ENCODE measurements at places on chromosomes 7 and 10. TPM values are rescaled to one million over a fixed set of nuclear protein-coding genes. Genes with fewer than 3 reads are reported as not detected.

Gene SUN3
- total RNA-seq, result not detected

Gene TCERG1L
- not detected for total RNA-seq

GRCh38 chr7:77917500-77918262, 119.1 kb downstream of the PHTF2 start:
- no peak overlapping the region for H3K27ac ChIP-seq
- peaks cover 15% of the 10 kb centered on the region for H3K4me1 ChIP-seq
- no peak overlapping the region for H3K4me3 ChIP-seq
- H3K27me3 ChIP-seq, result no peaks in the 10 kb centered on the region

DNA sequence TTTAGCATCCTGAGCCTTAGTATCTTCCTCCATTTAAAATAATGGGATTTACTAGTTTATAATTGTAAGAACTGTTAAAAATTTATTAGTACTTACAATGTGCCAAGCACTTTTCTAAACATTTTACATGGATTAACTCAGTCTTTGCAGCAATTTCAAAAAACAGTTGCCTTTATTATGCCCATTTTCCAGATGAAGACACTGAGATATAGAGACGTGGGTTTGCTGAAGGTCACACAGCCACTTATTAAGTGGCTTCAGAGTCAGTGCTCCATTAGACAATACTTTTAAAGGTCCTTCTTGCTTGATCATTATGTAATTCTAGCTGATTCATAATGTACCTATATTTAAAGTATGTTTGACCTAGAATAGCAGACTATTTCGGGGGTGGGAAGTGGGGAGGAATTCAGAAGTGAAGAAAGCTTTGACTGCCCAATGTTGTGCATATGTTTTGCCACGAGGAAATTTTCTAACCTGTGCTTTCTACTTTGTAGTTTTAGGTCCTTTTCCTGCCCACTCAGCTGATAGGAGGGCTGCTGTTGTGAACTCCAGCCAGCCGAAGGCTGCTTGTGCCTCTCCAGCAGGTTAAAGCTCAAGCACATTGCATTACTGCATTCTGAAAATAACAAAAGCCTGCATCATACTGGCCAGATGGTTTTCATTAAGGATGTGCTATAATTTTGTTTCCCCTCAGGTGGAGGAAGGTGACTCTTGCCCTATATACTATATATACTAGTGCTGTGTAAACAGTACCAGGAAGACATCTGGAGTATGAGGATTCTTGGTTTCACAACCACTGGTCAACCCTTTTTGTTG, 4.3 kb downstream of the PLEKHA8 start:
- no peak for DNase-seq
- H3K4me1 ChIP-seq, result peaks cover 28% of the 10 kb centered on the region
- H3K27ac ChIP-seq, result peak overlapping the region; percentile 60
- H3K4me3 ChIP-seq, result no peak overlapping the region

- no peak for DNase-seq
- no peaks in the 10 kb centered on the region for H3K4me1 ChIP-seq
- no peaks in the 10 kb centered on the region for H3K36me3 ChIP-seq
- no peak overlapping the region for H3K27ac ChIP-seq
- H3K4me3 ChIP-seq, result no peak overlapping the region
- no peaks in the 10 kb centered on the region for H3K27me3 ChIP-seq
Observed at GRCh38 chr7:26321435-26321834, 29.8 kb downstream of the SNX10 start.

GRCh38 chr10:43263551-43264343, 3.1 kb downstream of the RASGEF1A start:
- no peak overlapping the region for H3K4me3 ChIP-seq
- no peaks in the 10 kb centered on the region for H3K36me3 ChIP-seq
- DNase-seq, result no peak
- no peaks in the 10 kb centered on the region for H3K4me1 ChIP-seq

- H3K4me1 ChIP-seq, result no peaks in the 10 kb centered on the region
- H3K27me3 ChIP-seq, result peaks cover 3% of the 10 kb centered on the region
- no peak overlapping the region for H3K4me3 ChIP-seq
- no peak for DNase-seq
- no peaks in the 10 kb centered on the region for H3K36me3 ChIP-seq
Observed at GRCh38 chr7:74320645-74321221, 31.5 kb downstream of the CLIP2 start.

DNA sequence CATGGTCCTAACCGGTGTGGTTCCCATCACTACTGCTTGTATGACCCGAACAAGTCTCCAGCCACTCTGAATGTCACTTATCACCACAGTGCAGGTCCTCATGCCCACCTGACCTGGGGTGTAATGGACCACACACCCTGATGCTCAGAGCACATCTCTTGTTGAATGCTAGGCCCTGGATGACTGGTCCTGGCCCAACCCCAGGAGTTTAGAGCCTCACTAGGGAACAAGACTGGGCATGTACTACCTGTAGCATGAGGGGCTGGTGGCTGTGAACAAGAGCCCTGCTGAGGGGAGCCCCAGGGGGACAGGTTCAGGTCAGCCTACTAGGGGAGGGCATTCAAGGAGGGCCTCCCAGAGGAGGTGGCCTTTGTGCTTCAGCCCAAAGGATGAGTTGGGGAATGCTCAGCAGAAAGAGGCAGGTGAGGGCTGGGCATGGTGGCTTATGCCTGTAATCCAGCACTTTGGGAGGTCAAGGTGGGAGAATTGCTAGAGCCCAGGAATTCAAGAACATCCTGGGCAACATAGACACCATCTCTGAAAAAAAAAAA, 31.2 kb downstream of the ZMIZ1 start:
- H3K27me3 ChIP-seq, result no peaks in the 10 kb centered on the region
- no peak overlapping the region for H3K4me3 ChIP-seq
- H3K36me3 ChIP-seq, result no peaks in the 10 kb centered on the region
- no peak overlapping the region for H3K27ac ChIP-seq

DNA sequence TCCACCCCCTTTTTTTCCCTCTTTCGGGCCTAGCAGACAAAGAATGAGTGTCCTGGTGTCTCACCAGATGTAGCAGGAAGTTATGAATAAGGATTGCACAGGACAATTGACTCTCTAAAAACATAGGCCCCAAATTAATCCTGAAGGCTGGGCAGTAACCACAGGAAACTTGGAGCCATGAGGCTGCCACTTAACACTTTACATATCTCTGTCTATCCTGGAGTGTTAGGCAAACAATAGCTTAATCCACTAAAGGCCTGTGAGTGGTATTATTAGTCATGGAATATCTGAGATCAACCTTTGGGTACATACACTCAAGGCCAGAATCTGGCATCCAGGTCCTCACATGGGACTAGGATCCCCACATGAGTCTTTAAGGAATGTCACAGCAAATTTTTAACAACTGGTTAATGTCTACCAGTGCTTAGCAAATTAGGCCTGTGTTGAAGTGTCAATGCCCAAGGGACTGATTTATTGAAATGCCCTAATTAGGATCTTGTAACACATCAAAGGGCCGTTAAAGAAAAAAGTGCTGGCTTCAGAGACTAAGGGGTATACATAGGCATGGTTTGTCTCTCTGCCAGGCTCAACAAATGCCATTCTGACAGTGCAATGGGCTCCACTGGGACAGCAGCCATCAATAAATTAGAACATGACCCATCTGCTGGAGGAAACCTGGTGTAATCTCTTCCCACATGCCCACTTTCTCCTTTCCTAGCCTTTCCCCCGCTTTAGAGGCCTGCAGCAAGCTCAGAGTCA, 196.7 kb upstream of the TBX20 start:
- no peaks in the 10 kb centered on the region for H3K27me3 ChIP-seq
- H3K4me1 ChIP-seq, result no peaks in the 10 kb centered on the region
- H3K36me3 ChIP-seq, result no peaks in the 10 kb centered on the region

DNA sequence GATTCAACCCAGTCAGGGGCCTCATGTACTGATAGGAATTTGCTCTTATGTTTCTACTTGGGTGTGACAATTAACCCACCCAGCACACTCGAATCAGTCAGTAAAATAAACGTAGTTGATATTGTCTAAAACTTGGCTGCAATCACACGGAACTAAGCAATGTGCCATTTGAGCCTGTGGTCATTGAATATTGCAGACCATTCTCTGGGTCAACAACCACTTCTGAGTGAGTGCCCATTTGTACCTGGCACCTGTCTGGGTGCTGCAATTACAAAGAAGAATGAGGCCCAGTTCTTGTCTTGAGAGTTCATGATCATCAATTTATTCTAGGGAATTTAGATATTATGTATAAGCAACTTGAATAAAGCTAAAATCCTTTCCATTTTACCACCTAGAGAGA, 29.8 kb downstream of the NPY start:
- no peaks in the 10 kb centered on the region for H3K4me1 ChIP-seq
- DNase-seq, result no peak
- no peak overlapping the region for H3K4me3 ChIP-seq
- no peaks in the 10 kb centered on the region for H3K27me3 ChIP-seq
- no peaks in the 10 kb centered on the region for H3K36me3 ChIP-seq

GRCh38 chr7:69908454-69908853, 310.2 kb downstream of the AUTS2 start:
- DNase-seq, result no peak
- no peaks in the 10 kb centered on the region for H3K36me3 ChIP-seq
- no peaks in the 10 kb centered on the region for H3K4me1 ChIP-seq

DNA sequence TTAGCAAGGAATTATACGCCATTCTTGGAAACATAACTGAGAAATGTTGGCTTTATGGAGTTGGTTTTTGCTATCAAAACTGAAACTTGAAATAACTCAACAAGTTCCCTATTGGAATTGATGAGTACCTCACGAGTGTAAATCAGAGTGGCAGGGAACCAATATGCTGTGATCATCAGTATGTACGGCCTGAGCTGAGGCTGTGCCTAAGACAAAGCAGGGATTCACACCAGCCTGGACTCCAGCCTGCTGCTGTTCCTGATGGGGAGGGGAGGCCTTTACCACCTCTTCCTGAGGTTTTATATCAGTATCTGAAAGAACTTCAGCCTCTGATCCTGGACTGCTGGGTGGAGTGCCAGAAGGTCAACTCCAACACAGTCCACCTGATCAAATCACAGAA, 52.7 kb downstream of the CRTAC1 start:
- H3K4me3 ChIP-seq, result no peak overlapping the region
- no peaks in the 10 kb centered on the region for H3K36me3 ChIP-seq
- H3K27me3 ChIP-seq, result peaks cover 11% of the 10 kb centered on the region

DNA sequence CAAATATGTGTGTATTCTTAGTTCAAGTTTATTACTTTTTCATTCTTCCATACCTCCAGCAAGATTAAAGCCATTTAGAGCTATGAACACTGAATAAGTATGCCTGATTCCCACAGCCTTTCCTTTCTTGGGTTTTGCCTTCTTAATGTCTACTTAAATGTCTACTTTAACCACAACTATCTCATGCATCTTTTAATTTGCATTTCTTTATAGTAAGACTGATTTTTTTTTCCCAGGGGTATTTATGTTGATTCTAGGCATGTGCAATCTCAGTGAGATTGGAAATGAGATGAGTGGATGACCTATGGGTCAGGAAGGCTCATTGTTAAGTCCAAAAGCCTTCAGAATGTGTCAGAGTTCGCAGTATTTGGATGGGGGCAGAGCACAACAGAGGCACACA, 3.6 kb downstream of the PCBD1 start:
- H3K27me3 ChIP-seq, result no peaks in the 10 kb centered on the region
- DNase-seq, result no peak
- no peak overlapping the region for H3K4me3 ChIP-seq
- peaks cover 56% of the 10 kb centered on the region for H3K36me3 ChIP-seq

Measured in psoas muscle (tissue), 8 donors.